Astrocyte (in vitro differentiated cells and primary cell): ENCODE measurements at places on chromosomes 13 and 19.

- no peak for DNase-seq
These were observed 6.6 kb upstream of the CEACAM16 start for GRCh38 chr19:44692379-44692721.

DNA sequence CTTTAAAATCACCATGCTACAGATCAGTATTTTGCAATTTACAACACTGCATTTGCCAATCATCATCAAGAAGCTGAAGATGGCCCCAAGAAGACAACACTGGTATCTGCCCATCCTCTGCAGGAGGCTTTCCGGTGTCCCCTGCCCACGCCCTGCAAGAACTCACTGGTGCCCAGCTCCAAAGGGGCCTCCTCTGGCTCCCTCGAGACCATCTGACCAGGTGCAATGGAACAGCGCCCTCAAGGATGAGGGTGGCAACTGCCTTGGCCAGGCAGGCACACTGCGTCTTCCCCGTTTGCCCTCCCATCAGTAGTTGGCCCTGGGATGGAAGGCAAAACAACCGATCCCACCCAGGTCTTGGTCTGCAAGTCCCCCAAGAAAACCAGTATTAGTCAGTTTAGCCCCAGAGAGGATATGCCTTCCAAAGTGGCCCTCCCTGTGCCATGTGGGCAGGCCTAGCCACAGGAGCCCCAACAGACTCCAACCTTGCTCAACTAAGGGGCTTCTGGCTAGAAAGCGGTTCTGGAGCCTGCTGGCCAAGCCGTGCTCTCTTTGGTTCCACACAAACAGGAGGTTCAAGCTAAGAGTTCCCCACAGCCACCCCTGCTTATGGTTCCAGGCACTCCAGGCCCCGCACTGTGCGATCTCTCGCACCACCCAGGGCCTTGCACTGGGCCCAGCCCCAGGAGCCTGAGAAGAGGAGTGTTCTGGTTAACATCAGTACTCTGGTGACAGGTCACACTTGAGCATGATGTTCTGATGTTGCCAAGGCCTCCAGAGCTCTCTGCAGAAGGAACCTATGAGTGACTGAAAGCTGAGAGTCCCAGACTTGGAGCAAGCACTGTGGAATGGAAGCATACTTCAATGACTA, 4.7 kb downstream of the PCID2 start:
- no peak for DNase-seq

DNA sequence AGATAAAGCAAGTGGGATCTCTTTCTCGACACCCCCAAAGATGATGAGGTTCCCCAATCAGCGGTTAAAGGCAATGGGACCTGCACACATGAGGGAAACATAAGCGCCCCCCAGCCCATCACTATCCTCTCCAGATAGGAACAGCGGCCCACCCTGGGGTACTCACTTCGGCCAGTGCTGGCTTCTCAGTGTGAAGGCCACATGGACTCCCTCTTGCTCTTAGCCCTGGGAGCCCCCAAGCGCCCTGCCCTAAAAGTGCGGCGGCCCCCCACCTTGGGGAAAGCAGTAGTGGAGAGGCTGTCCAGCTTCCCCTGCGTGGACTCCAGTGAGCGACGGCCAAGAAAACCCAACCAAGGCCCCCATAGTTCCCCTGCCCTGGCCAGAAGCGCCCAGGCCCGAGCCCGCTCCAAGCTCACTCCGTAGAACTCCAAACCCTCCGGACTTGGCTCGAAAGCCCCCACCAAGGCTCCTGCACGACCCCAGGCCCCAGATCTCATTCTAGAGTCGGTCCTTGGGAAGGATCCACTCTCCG, 1.0 kb downstream of the CACNA1A start:
- DNase-seq = no peak

GRCh38 chr19:49704888-49705642, 14.1 kb downstream of the CPT1C start:
- no peak for DNase-seq

- no peak for DNase-seq
These were observed 5.4 kb downstream of the LMTK3 start for GRCh38 chr19:48506138-48506733.

GRCh38 chr19:35478794-35479677, 11.2 kb downstream of the KRTDAP start:
- DNase-seq = no peak

DNA sequence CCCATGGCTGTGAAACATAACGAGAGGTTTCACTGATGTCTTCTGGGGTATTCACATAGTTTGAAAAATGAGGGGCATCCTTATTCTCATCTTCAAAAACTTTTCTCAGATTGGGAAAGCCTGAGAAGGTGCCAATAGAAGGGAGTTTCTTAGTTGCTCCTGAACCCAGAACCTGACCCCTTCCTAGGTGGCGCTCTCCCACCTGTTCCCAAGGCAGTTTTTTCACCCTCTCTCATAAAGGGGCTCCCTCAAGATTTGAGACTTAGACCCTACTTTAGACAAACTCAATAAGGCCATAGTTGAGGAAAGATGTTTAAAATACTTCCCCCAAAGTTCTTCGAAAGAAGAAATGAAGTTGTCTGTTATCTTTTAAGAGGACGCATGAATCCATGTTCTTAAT, 142.2 kb downstream of the FGF9 start:
- no peak for DNase-seq

GRCh38 chr19:56538761-56539263, at the start of gene ZFP28:
Gene ZFP28 (plus strand): TSS chr19:56538948. CDS start chr19:56539019, 71 bp downstream.
- no peak for DNase-seq

DNA sequence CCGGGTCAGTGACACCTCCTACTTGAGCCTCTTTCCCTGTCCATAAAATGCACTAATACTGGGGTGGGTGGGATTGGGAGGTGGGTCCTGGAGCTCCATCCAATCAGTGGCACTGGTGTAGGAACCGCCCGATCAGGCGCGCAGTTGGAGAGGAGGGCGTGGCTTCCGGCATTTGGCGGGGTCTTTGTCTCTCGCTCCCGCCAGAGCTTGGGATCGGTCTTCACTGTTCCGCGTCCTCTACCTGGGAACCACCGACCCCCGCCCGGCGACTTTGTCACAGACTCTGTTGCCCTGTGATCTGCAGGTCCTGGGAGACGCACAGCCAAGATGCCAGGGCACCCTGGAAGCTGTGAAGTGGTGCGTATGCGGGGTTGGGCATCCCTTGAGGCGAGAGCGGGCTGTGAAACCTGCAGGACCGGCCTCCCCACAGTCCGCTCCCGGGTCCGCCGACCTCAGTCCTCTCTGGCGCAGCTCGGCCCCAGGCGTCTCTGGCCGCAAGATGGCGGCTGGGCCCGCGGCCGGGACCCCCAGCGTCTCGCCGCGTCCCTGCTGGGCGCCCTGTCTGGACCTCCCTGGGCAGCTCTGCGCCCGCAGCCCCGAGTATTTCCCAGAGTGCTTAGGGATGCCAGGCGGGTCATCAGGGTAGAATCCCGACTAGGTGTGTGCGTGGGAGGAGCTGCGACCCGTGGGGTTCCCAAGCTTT, 41.6 kb upstream of the ZNF730 start:
- peak; percentile 70 for DNase-seq

DNA sequence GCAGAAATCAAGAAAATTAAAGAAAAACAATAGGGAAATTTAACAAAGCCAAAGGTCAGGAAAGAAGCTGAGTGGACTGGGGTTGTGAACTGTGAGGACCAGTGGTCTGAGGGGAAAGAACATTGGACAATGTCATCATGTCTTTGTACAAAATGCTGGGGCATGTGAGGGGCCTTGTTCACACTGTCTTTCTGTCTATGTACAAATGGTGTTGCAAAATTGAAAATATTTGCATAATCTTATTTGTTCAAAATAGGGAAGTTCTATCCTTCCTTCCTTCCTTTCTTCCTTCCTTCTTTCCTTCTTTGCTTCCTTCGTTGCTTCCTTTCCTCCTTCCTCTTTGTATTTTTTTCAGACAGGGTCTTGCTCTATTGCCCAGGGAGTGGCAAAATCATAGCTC, 79.2 kb upstream of the SCEL start:
- DNase-seq = no peak

GRCh38 chr13:69935043-69935442, 172.6 kb upstream of the ATXN8OS start:
- DNase-seq = no peak

DNA sequence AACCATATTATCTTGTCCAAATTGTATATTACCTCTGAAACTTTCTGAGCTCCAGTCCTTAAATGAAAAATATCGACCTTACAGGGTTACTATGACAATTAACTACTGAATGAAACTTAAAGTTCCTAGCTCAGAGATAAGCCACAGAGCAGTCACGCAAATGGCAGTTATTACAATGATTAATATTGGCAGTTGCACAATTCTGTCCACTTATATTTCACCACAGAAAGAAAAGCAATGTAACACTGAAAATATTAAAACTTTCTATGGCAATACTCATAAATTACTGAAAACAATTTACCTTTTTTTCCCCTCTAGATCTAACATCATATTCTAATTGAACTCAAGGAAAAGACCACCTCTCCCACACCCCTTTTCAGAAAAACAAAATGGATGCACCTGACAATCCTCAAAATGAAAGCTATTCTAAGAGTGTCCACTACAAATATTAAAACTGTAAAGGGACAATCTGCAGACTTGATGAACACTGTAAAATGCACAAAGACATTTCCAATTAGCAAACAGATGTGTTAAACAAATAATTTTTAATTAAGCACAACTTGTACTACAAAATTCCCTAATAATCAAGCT, 14.6 kb downstream of the LNX2 start:
- peak; percentile 22 for DNase-seq

DNA sequence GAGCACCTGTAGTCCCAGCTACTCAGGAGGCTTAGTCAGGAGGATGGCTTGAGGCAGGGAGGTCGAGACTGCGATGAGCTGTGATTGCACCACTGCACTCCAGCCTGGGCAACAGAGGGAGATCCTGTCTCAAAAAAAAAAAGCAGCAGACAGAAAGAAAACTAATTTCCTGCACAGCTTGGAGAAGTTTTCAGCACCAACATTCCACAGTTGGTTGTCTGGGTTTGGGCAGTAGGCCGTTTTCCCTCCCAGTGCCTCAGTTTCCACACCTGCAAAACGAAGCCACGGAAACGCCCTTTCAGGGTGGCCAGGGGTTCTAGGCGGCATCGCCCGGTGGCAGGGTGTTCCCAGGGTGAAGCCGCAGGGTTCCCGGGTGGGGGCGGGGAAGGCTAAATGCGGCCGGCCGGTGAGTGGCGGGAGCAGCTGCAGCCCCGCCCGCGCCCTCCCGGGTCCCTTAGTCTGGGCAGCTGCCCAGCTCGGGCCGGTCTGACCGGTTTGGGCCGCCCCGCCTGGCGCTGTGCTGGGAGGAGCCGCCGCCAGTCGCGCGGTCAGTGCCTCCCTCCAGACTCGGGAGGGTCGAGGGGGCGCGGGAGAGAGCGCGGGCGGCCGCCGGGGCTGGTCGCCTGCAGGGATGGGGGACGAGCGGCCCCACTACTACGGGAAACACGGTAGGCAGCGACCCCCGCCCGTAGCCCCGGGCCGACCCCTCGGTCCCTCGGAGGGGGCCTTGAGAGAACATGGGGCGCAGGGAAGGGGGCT, at the start of gene SLC44A2:
SLC44A2 (plus strand) TSS at position 551 of the 759 bp plus-strand sequence; CDS start at position 632, 81 bp downstream.
- peak; percentile 6 for DNase-seq

DNA sequence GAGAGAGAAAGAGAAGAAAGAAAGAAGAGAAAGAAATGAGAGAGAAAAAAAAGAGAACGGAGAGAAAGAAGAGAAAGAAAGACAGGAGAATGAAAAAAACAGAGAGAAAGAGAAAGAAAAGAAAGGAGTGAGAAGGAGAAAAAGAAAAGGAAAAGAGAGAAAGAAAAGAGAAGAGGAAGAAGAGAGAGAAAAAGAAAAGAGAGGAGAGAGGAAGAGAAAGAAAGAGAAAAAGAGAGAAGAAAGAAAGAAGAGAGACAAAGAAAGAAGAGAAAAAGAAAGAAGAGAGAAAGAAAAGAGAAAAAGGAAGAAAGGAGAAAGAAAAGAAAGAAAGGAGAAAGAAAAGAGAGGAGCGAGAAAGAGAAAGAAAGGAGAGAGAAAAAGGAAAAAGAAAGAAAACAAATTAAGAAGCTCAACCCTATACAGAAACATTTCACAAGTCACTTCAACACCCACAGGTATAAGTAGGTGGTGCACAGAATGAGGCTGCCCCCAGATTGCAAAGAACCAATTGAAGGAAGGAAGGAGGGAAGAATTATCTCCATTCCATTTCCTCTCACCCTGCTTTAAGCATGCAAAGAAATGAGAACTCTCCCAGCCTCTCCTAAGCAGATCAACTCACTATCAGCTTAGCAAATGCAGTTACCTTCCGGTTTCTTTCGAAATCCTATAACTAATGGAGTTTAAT, 98.8 kb upstream of the CACNA1A start:
- DNase-seq = no peak

- DNase-seq = no peak
These were observed 1439.4 kb downstream of the UQCRFS1 start for GRCh38 chr19:27773318-27774094.

- DNase-seq = peak; percentile 3
These were observed 51.1 kb downstream of the HS6ST3 start for GRCh38 chr13:96141032-96141431.

GRCh38 chr19:35931874-35932202, 4.3 kb upstream of the LRFN3 start:
- no peak for DNase-seq

DNA sequence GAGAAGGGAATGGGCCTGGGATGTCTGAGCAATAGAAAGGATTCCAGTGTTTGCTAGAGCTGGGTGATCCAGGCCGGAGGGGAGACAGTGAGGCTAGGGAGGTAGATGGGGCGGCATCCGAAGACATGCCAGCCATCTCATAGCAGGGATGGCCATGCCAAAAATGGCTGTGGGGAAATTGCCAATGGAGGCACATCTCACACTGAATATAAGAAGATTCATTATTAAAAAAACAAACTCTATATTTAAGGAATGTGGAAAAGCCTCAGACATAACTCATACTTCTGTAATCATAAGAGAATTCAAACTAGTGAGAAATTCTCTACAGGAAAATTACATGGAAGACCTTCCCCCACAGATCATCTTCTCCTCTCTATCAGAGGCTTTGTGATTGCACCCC, 289.2 kb downstream of the FGF9 start:
- no peak for DNase-seq

DNA sequence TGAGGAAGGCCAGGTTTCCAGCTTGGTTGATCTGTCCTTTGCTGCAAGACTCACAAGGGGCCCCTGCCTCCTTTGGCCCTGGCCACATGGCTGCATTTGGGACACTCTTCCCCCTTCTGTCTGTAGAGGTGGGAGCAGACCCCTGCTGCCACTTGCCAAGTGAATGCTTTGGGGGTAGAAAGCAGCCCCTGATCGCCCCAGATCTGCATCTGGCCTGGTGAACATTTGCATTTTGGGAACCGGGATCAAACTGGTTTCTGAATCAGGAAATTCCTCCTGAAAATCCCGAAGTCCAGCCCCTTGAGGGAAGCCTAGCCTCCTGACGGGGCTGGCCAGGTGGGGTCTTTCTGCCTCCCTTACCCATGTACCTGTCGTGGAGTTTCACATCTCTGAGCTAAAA, 14.9 kb downstream of the DPF1 start:
- DNase-seq = no peak

- DNase-seq = no peak
These were observed 393.3 kb downstream of the LIG4 start for GRCh38 chr13:107822006-107822405.

GRCh38 chr13:73938372-73939070, 195.7 kb downstream of the KLF12 start:
- DNase-seq = peak; percentile 93

DNA sequence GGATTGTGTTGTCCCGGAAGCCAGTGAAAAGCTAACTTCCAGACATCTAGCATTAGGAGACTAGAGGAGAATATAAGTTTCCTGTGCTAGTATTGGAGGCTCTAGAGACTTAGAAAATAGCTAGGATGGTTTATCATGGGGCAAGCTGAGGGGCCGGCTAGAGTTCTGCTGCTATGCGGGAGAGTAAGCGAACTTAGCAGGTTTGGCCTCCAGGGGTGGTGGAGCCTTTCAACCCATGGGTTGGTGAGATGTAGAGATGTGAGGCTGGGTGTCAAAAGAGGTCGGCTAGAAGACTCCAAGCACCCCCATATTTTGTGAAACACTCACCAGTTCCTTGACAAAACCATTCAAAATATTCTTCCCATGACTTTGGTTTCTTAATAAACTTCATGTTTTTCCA, 4.4 kb downstream of the SULT2A1 start:
- DNase-seq = no peak
